ENCODE measurements at places on chromosomes 5 and 9.
A peak's percentile ranks its signal among the peaks of the same experiment; 100 is the strongest.

DNA sequence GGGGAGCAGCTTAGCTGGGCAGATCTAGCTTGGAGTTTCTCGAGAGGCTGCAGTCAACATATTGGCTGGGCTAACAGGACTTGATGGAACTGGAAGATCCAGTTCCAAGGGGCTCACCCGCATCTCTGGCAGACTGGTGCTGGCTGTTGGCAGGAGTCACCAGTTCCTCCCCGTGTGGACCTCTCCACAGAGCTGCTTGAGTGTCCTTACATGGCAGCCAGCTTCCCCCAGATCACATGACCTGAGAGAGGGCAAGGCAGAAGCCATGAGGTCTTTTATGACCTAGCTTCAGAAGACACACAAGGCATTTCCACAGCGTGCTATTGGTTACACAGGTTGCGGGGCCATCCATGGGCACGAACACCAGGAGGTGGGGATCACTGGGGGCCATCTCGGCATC, 26.4 kb upstream of the RXRA start:
- DNase-seq = no peak

- DNase-seq = peak; percentile 86
Observed at GRCh38 chr5:91206734-91207133, 176.4 kb downstream of the ARRDC3 start.

GRCh38 chr9:109969573-109970237, 189.7 kb downstream of the PALM2AKAP2 start:
- DNase-seq = no peak

DNA sequence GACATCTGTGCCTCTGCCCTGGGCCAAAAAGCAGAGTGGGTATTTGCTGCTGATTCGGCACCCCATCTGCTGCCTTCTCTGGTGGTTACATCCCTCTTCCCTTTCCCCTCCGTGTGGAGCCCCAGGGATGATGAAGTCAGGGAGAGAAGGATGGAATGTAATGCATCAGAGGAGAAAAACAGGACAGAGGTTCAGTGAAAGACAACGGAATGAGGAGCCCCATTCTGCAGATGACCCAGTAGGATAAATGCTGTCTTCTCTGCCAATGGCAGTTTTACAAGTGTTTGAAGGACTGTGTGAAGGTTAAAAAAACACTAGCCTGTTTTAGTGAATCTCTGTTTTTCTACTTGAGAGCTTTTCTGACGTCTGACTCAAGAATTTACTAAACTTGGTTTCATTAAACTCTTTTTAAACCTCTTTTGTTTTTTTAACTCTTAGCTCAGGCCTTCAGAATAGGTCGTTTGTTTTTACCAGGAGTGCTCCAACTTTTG, 86.3 kb downstream of the NLN start:
- peak; percentile 40 for DNase-seq

DNA sequence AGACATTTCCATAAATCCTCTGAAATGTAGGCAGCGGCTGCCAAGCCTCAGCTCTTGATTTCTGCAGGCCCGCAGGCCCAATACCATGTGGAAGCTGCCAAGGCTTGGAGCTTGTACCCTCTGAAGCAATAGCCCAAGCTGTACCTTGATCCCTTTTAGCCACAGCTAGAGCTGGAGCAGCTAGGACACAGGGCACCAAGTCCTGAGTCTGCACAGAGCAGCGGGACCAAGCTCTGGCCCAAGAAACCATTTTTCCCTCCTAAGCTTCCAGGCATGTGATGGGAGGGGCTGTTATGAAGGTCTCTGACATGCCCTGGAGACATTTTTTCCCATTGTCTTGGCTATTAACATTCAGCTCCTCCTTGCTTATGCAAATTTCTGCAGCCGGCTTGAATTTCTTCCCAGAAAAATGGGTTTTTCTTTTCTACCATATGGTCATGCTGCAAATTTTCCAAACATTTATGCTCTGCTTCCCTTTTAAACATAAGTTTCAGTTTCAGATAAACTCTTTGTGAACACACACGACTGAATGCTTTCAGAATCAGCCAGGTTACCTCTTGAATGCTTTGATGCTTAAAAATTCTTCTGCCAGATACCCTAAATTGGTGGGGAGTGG, 14.4 kb upstream of the ZFR start:
- DNase-seq = no peak

GRCh38 chr9:107177857-107178256, 105.2 kb upstream of the RAD23B start:
- no peak for DNase-seq

- no peak for DNase-seq
Observed at GRCh38 chr5:145489516-145489915, 345.6 kb downstream of the PRELID2 start.

DNA sequence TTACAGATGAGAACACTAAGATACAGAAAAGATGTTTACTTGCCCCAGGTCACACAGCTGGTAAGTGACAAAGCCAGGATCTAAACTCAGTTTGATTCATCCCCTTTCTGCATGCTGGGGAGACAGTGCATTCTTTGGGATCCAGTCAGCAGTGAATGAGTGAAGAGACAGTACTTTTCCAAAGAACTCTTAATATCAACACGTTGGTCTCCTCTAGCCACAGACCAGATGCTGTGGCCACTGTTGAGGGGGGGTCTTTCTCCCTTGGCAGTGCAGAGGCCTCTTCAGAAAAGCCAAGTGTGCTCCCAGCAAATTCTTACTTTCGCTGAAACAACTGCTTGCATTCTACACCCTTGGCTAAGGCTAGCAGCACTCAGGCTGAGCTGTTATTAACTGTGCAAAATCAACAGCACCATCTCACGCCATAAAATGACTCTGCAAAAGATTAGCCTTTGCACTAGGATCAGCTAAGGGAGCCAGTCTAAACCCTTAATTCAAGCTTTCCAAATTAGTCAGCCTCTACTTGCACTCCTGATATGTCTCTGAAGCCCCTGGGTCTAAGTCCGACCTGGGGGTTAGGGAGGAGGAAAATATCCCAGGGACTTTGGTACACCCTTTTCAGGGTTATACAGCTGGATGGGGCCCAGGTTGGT, 4.8 kb upstream of the TMEM171 start:
- peak; percentile 94 for DNase-seq

DNA sequence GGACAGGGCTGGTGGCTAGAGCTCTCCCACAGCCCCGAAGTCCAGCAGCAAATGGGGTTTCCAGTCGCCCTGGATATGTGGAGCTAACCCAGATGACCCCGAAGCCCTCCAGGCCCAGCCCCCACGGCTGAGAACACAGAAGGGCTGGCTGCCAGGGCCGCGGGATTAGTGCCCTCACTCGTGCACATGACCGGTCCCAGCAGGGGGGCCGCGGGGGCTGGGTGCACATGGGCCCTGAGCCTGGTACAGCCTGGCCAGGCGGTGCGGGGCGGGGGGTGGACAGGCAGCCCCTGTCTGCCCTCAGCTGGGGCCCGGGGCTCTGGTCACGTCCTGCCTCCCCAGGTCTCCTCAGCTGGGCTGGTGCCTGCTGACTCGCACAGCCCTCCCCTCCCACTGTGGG, 5.9 kb downstream of the SSNA1 start:
- DNase-seq = no peak

DNA sequence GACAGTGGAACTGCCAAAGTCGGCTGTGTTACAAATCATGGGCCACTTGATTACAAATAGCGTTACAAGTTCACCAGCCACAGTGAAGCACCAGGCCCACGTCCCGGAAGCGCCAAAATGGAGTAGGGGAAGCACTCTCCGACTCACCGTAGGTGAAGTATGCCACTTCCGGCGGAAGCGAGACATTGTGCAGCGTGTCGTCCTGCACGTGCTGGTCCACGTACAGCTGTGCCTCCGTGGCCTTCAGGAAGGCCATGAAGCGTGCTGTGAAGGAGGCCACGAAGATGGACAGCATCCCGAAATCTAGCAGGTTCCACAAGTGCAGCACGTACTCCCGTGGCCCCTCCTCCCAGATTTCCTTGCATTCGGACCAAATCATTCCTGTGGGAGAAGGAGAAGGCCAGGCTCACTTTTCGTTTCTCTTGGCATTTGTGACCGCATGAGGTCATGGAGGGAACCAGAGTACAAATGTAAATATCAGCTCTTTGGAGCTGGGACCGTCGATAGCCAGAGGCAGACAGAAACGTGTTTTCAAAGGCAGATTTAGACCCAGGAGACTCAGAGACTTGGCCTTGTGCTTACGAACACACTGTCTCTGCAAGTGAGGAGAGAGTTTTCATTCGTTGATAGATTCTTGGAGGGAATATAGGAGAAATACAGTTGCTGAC, 58.7 kb upstream of the SMIM32 start:
- no peak for DNase-seq

GRCh38 chr5:131528682-131529081, 106.3 kb downstream of the RAPGEF6 start:
- DNase-seq = no peak
